Vagina (tissue), 2 donors: ENCODE measurements at places on chromosomes 2 and 18.

DNA sequence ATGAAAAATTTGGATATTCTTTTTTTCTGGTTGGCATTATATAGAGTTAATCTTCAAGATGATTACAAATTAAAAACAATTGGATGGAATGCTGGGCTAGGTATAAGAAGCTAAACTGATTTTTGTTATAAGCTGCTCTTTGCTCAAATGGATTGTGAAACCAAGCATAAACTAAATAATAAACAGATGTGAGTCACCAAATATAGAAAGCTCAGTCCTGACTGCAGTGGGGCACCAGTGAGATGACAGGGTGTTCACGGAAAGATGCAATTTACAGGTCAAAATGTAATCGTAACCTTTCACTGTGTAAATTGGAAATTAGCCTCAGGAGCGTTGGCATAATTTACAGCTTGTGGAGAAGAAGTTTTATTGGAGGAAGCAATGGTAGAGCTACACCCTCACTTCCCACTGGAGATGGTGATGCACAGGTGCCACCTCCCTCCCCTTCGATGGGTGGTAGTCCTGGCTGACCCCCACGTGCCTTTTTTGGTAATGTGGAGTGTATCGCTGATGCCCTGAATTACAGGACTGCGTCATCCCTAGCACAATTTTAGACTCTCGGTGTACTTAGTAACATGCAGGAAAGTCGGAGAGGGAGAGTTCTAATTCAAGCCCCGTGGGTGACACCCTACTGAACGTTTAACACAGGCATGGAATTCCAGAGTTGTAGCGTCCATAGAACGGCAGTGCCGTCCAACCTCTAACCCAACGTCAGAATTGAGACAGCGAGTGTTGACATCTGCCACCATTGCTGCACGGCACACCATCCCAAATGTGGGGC is 73.9 kb upstream of the NFATC1 start:
- DNase-seq: no peak

DNA sequence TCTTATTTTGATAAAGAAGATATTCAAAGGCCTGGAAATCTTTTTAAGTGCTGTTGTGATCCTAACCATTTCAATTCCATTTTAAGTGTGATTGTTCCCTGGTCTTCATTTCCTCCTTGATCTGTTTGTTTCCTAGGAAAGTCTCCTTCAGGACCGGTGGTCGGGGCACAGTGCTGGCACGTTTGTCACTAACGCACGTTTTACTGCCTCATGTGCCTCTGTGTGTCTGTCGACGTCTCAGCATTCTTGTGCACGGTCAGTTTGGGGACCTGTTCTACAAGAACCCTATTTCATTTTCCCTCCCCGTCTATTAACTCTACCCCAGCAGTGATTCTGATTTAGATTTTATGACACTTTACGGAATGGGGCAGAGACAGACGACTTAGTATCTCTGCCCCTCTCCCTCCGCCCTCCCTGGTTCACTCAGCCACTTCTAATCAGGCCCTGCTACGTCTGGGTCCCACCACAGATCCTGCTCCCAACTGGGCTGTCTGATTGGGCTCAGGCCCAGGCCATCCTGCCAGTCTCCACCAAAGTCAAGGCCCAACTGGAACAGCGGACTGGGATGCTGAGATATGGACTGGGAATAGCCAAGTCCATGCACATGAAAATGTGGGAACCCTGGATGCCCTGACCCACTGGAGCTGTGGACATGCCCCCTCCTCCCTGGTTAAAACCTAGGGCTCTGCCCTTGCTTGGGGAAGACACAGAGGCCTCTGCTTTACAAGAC is 95.6 kb downstream of the TWIST2 start:
- DNase-seq: peak; percentile 70

DNA sequence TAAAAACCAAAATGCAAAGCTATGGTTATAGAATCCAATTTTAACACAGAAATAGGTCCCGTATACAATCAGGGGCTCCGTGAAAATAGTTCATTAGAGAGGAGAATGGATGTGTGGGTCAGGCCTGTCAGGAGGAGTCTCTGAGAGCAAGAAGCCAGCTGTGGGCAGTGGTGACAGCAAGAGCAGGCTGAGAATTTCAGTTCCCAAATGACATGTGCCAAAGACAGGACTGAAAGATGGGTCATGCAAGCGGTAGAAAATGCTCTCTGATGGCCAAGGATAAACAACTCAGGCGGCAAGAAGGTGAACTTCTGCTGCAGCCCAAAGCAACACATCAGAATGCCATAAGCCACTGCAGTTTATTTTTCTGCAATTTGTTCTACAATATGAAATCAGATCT is 100.4 kb downstream of the CCDC141 start:
- no peak for DNase-seq

DNA sequence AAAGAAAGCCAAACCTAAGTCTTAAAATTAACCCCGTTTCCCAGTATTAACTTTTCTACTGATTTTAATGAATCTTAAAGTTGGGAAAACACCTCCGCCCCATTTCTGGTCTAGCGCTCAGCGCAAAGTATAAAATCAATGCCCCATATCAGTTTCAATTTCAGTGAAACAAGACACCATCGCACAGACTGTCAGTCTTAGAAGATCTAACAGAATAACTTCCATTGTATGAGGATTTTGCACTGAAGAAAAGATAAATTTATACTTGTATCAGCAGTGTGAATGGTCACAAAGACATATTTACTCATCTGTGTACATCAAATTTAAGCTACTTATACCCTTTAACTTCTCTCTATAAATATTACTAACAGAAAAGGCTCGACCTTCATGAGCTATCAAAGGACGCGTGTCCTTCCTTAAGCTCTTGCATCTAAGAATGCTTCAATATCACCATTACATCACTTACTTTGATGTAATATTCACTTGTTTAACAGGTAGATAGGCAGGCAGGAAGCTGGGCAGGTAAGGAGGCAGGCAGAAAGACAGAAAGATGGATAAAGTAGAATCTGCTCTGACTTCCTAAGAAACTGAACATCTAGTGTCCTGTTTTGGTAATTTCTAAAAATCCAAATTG is 183.0 kb downstream of the TCF4 start:
- DNase-seq: no peak

- no peak for DNase-seq
Measured at GRCh38 chr2:130744287-130745117, 10.8 kb upstream of the AMER3 start.

DNA sequence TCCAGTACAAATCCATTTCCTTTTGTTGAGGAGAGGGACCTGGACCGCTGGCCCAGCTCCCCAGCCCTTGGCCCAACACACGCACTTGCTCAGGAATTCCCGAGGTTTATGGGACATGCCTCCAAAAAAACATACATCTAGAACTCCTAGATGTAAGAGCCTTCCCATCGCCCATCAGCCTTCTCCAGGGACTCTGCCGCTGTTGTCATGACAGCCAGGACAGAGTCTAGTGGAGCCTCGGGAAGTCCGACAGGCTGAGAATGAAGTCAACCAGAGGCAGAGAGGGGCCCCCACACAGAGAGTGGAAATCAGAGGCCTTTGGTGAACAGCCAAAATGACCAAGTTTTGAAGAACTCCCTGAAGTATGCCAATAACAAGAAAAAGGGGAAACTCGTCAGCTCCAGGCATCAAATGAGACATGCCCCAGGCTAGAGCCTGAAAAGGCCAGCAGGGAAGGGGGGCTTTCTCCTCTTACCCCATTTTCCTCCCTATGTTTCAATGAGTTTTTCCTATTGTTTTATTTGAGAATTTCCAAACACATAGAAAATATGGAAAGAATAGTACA is 43.2 kb upstream of the CAB39 start:
- no peak for DNase-seq

DNA sequence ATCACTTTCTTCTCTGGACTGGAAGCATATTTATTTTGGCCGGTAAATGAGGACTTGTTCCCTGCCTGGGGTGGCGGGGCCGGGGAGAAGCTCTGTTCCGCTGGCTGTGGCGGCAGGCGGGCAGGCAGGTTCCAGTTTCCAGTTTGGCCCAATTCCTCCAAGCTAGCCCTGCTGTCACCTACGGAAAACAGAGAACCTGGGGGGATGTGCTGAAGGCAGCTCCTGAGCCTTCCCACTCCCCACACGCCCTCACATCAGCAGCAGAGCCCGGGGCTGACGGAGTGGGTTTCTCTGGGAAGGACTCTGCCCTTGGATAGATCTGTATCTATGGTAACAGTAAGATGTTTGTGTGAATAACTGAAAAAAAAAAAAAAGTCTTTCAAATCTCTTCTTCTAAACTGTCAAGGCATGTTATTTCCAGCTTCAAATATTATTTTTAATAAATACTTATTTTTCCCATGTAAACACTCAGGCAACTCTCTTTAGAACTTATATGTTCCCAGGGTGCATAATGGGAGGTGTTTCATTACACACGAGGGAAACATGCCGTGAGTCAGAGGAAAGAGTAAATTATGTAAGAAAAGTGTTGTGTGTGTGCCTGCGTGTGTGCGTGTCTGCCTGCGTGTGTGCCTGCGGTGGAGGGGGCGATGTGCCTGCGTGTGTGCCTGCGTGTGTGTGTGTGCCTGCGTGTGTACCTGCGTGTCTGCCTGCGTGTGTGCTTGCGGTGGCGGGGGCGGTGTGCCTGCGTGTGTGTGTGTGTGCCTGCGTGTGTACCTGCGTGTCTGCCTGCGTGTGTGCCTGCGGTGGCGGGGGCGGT is 116.1 kb upstream of the ZNF516 start:
- no peak for DNase-seq

GRCh38 chr2:69798909-69799526 is 30.4 kb upstream of the GMCL1 start:
- no peak for DNase-seq

DNA sequence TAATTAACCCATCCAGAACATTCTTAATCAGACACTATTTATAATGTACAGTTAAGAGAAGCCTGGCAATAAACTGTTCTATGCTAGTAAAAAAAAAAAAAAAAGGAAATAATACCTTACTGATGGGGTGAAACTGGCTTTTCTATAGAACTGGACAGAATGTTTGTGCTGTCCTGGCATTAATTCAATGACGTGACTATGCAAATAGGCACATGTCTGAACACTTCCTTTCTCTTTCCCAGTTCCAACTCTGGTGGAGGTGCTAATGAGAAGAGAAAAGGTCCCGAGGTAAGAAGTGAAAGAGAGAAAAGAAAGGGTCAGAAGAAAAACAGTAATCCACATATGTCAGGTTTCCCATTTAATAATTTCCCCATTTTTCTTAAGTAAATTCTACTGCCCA is 508.4 kb downstream of the ZEB2 start:
- no peak for DNase-seq

- DNase-seq: no peak
Measured at GRCh38 chr2:170928036-170928823, 823 bp upstream of the GORASP2 start.

- no peak for DNase-seq
Measured at GRCh38 chr2:212385241-212385640, 153.4 kb downstream of the ERBB4 start.

DNA sequence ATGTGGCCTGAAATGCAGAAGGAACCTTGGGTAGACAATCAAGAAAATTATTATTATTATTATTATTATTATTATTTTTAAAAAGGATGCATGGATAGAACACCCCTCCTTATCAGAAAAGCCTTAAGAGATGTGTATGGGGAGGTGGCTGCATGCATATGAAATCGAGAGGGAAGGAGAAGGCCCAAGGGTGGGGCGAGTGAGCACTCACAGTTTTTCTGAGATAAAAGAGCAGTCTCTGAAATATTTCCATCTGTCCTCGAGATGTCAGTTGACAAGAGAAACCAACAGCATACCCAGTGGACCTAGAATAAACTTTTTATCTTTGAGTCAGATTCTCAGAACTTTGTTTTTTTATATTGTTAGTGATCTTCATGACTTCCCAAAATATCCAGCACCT is 282.9 kb downstream of the GPD2 start:
- DNase-seq: no peak

DNA sequence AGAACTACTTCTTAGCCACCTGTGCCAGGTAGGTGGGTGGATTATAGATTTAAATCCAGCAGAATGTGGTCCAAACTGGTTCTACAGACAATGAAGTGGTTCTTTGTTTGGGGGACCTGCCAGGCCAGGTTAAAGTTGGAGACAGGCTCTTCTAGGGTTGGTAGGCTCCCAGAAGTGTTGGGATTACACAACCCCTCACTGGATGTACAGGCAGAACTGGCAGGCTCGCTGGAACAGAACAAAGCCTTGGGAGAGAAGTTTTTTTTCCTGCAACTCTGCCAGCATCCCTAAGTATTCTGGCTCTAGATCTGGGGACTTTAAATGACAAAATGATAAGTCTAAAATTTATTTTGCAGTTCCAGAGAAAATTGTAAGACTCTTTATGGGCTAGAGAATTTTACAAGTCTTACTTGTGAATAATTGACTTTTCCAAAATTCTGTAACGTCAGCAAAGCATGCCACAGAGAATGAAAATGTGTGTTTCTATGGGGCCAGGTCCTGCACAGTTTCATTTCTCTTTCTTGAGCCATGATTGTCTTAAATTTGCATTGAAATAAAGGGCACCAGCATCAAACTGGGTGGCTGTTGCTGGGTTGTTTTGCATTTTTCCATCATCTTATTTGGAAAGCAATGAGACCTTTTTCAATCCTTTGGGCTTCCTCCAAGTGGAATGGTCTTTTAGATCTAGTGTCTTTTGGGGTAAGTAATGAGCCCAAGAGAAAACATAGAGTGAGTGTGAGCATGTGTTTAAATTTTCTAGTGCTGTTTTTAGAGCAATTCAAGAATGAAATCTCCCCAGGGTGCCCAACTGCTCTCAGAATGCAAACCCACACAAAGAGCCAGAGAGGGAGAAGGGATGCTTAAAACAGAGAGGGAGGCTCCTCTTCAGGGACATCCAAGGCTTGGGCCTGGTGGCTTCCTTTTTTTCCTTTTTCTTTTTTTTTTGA is 32.4 kb upstream of the ATL2 start:
- no peak for DNase-seq
